Small intestine (tissue), 16 donors: ENCODE measurements at places on chromosomes 7 and 10.

DNA sequence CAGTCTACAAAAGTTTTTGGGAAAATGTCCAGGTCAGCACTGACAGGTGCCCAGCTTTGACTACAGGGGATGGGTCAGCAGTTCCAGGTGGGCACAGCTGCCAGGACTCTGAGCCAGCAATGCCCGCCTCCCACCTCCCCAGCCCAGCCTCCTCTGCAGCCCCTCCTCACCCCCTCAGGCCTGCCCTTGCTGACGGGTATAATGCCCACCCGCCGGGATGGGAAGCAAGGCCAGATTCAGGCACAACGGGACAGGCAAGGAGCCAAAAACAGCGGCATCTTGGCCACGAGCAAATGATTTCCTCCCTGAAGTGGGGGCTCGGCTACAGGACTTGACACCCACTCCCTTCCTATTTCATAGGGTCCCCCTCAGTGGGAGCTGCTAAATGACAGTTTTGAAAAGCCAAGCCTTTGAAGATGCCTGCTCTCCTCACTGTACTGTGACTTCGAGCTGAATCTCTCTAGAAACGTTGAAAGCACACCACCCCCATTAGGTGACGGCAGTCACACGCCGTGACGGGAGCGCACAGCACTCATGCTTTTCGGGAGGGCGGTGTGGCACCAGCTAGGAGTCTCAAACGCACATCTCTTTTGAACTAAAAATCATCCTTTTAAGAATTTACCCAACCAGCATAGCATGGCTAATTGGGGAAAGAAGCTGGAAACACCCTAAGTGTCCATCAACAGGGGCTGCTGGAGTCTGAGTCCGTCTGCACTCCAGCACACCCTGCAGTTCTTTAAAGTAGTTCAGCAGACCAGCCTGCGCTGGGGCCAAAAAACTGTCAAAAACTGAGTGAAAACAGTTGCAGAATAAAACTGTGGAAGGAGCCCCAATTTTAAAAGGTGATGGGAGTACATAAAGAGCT lies 29.6 kb downstream of the MAD1L1 start:
- no peak for DNase-seq

- DNase-seq: no peak
Observed at GRCh38 chr10:30722956-30723620, 93.5 kb upstream of the LYZL2 start.

- no peak for DNase-seq
Observed at GRCh38 chr7:47779341-47779771, 168.9 kb downstream of the PKD1L1 start.

GRCh38 chr7:7417851-7418250 lies 117.8 kb downstream of the COL28A1 start:
- DNase-seq: no peak

DNA sequence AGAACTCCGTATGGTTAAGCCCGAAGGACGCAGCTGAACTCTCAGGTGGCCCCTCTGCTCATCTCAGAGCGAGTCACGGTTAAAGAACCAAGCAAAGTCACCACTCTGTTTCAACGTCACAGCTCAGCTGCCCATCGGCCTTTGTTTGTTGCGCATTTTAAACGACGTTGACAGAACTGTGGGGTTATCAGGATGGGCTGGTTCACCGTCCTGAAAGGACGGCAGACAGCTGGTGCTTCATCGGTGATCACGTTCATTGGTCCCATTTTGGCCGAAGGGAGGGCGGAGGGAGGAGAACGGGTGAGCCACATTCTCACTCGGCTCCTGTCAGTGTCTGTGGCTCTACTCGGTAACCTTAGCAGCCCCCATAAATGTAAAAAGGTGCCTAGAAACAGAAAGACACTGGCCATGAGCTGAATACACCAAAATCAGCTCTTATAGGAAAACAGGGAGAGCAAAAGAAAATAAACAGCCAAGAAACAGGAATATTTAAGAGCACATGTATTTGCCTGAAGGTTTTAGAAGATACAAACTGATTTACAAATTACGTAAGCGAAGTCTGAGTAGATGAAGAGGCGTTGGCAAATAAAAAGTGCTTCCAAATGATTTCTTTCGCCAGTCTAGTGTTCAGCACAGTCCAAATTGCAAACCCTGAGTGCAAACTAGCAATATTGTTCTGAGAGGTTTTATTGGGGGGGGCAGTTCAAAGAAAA lies 8.4 kb downstream of the PRKAG2 start:
- DNase-seq: no peak

- no peak for DNase-seq
Observed at GRCh38 chr7:133419041-133419440, 166.2 kb downstream of the EXOC4 start.

DNA sequence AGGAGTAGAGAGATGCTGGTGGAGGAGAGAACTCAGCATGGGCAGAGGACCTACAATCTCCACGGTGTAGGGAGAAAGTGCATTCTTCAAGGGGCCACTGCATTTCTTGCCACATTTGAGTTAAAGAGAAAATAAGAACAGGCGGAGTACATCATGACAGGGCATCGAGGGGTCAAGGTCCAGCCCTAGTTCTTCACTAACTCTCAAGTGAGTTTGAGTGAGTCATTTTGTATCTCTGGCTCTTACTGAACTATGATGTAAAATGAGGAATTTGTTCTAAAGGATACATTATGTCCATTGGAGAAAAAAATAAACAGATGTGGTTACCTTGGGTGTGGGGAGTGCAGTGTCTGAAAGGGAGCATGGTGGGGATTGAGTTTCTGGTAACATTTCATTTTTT lies 182.9 kb downstream of the XPNPEP1 start:
- no peak for DNase-seq

- no peak for DNase-seq
Observed at GRCh38 chr7:68707159-68707558, 891.1 kb upstream of the AUTS2 start.

- DNase-seq: peak; percentile 35
Observed at GRCh38 chr7:20514364-20514763, 101.1 kb upstream of the ABCB5 start.

GRCh38 chr10:7035126-7035761 lies 375.6 kb downstream of the SFMBT2 start:
- DNase-seq: peak; percentile 14

DNA sequence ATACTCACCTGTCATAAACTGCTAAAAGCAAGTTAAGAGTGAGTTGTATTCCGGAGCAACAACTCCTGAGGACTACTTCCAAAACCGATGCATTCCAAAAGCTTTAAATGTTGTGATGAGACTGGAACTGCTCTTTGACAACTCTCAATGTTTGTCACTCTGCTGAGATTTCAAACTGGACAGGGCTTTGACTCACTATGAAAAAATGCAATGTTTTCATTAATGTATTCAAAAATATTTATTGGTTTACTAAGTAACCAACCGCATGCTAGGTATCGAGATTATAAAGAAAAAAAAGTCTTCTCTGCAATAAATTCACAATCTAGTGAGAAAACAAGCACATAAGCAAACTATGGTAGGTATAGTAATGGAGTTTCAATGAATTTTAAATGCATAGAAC lies 107.9 kb upstream of the GNAI1 start:
- DNase-seq: no peak

DNA sequence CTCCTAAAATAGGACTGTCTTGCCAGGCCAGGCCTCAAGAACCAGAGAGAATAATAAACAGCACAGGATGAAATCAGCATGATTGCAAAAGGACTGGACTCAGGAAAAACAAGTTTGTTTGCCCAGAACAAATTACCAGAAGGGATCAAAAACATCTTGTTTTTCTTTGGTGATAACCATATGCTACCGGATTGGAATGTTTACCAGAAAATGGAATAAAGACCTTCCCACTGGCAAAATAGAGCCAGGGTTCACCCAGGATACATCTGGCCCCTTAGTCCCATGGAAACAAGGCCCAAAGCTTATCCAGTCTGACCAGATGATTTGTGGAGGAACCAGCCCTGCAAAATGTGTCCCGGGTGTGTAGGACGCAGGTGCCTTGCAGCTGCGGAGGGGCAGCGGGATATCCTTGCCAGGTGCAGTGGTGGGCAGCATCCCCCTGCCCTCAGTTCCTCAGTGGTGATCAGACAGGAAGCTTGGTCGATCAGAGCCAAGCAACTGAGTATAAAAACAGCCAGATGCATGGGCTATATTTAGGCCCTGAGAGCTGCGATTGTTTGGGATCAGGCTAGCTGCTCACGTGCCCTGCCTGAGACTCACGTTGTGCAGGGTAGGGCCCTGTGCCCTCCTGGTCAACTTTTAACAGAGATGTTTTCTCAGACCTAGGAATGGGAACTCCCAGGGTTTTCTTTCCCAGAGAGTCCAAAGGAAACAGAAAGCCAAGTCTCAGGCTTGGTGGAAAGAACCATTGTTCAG lies 4.6 kb upstream of the ZNF22 start:
- DNase-seq: no peak

DNA sequence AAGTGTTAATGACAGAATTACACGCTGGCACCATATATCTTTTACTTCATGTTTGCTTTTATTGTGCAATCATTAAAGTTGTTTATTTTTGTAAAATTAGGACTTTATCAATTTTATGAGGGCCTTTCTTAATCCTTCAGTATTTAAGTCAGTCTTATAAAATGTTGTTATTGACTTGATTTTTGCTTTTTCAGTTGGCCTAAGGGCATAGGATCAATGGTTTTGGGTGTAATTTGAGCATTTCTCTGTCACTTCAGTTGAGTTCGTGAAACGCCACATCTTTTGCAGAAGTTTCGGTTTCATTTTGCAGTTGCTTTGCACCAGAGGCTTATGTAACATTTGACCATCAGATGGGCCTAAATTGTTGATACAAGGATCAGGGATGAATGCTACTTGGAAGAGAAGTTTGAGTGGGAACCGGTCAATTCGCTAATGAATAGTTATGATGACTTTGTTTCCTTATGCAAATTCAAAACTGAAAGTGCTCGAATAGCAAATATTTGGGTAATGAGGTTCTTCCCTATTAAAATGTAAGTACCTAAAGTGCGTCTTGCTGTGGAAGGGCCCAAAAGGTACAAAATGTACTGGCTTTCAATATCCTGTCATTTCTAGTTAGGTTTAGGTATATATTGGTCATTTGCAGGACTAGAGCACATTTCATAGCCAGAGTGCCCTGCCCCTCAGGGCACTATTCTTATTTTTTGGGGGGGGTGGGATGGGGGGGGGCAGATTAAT lies 340.9 kb downstream of the LRMDA start:
- DNase-seq: peak; percentile 71

GRCh38 chr10:112791447-112791846 lies 158.6 kb upstream of the TCF7L2 start:
- DNase-seq: no peak

DNA sequence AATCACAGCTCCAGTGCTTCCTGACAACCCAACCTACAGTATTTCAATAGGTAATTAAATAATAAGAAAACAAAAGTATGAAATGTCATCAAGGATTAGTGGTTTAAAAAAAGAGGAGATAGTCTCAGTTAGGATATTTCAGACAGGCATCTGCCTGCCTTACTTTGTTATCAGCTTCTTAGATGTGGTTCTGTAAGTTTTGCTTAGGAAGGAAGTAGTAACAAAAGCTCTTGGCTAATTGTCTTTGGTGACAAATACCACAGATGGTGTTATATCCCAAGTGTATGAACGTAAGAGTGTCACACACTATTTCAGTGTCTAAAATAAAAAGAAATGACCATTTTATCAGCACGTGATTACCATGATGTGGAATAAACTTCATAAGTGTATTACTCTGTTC lies 9.8 kb upstream of the ACTA2 start:
- no peak for DNase-seq

- no peak for DNase-seq
Observed at GRCh38 chr7:93890464-93891068, at the start of gene TFPI2. Gene TFPI2 (minus strand): TSS chr7:93890753. CDS start chr7:93890678, 75 bp downstream.

DNA sequence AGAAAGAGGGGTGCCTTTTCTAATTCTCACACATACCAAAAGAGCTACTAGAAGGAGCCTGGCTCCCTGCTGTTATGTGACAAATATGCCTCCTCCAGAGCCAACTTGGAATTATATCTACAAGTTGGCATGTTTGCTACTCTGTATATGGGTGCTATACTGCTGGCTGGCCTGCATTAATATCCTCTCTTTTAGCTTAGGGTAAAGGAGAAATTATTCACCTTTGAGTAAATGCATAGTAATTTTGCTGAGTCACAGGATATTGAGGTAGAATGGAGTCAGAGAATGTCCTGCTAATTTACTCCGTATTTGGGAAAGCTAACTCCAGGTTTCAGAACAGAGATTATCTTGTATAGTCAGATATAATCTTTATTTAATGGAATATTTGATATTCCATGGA lies 24.2 kb upstream of the LIPN start:
- no peak for DNase-seq

DNA sequence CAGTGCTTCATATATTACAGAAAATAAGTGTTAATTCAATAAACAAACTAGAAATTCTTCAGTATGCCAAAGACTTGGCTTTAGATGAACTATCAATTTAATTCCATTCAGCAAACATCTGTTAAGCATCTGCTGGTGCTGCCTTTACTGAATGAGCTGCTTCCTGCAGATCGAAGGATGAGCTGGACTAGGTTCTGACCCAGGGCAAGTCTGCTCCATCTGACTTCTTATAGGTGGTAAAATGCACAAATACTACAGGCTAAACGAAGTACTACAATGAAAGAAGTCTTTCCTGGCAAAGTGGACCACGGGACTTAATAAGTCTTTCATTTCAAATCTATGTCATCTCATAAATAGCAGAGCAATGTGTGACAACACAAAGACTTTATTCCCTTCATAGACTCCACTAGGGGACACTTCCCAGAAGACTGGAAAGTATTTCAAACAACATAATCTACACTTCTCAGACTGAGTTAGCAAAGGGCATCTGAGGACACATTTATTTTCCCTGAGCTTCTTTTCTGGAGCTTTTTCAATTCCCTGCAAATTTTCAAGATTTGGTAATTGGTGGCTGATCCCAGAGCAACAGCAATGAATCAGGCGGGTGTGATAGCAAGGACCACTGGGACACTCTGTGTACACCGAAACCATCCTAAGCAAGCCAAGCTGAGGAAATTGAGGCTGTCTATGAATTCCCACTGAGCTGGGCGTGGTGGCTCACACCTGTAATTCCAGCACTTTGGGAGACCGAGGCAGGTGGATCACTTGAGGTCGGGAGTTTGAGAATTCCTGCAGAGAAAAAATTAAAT lies 108.9 kb upstream of the FRMD4A start:
- no peak for DNase-seq

GRCh38 chr10:76088980-76089379 lies 657.6 kb downstream of the LRMDA start:
- DNase-seq: no peak

GRCh38 chr10:102421757-102422512 lies 1.3 kb downstream of the FBXL15 start:
- DNase-seq: peak; percentile 71

DNA sequence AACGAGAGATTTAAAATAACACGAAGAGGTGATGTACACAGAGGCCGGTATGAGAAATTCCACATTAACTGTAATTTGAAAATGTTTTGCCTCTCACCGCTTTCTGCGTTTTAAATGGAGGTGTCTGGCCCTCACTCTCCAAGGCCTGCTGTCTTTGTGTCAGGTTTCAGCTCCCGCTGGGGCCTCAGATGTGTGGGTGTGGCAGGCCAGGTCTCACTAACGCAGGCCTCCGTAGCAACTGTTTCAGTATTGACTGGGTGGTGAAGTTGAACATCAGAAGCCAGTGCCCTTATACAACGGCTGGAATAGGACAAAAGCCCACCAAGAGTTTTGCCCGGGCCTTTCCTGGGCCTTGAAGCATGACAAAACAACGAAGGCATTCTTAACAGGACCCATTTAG lies 303.1 kb downstream of the ADARB2 start:
- no peak for DNase-seq

- DNase-seq: no peak
Observed at GRCh38 chr7:3177271-3177670, 123.8 kb upstream of the SDK1 start.
